ENCODE measurements at places on chromosomes 7 and 10.
A peak's percentile ranks its signal among the peaks of the same experiment; 100 is the strongest.

GRCh38 chr10:35704401-35704800 lies 62.3 kb upstream of the FZD8 start:
- no peak for DNase-seq

DNA sequence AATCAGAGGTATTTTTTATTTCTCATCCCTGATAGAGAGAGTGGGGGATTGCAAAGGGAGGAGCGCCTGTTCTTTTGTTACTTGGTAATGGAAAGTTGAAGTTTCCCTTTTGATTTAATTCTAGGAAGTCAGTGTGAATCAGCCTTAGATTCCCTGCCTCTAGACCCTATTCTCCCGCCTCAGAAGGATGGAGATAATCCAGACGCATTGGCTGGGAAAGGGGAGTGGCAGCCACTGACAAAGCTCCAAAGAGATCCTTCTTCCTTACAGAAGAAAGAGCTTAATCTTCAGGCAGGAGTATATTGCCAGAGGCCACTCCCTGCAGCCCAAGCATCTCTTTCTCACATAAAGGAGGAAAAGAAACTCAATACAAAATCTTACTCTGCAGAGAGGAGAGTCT lies 122.3 kb upstream of the GALNT17 start:
- no peak for DNase-seq

- no peak for DNase-seq
These were observed 27.3 kb downstream of the BNIP3 start for GRCh38 chr10:131954356-131954965.

DNA sequence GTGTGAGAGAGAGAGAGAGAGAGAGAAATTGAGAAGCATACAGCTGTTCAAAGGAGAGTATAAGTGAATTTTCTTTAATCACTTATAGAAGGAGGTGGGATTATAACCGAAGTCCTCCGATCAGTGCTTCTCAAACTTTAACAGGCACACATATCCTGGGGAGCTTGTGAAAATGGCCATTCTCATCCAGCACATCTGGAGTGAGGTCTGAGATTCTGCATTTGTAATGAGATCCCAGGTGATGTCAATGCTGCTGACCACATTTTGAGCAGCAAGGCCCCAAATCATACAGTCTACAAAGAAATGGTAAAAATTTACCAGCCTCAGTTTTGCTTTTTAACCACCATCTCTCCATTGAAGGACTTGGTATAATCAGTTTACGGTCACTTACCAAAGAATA lies 219.0 kb downstream of the PTEN start:
- no peak for DNase-seq

- DNase-seq: peak; percentile 17
These were observed 338.8 kb downstream of the ELMO1 start for GRCh38 chr7:37109843-37110242.

DNA sequence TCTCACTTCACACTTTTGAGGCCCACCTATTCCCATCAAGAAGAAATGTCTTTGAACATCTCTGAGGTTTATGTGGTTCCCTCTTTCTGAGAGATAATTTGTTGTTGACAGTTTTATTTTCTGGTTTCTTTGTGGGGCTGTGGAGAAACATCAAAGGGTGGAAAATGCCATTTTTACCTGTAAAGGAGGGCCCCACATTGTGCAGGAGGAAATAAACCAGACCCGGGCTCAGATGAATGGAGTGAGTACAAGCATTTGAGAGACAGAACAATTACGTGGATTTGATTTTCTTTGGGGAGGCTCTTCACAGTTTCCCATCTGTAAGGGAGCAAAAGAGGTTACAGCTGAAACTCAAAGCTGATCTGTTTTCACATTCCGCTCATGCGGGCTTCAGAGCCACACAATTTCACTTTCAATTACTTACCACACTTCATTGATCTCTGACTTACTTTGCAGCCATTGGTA lies 29.8 kb downstream of the ITPRIP start:
- no peak for DNase-seq

GRCh38 chr7:16881844-16882243 lies at the start of gene AGR3:
Gene AGR3, minus strand, starts transcription at chr7:16881983. Its CDS starts 3,365 bp downstream, at chr7:16878618.
- no peak for DNase-seq

- no peak for DNase-seq
These were observed 180.2 kb upstream of the TPK1 start for GRCh38 chr7:145016068-145016467.

Measured in suppressor macrophage treated with lipopolysaccharide for 4 hours (primary cell).